Activated T-helper 2 cell treated with anti-CD3 and anti-CD28 coated beads, Interferon-gamma antibody, Interleukin-2, Interleukin-4, amounts not matched to agents 10 μg/mL and 5 μg/mL and 100 μg/mL, durations not matched to agents 14 hours and 24 hours and 36 hours (primary cell): ENCODE measurements at places on chromosomes 16 and 17. TPM values are rescaled to one million over a fixed set of nuclear protein-coding genes. Genes with fewer than 3 reads are reported as not detected.

Gene GABARAPL2
- 69.2 and 69.4 TPM in 2 replicates for total RNA-seq

- DNase-seq, result no peak
Observed at GRCh38 chr17:36730095-36730808, 128.9 kb downstream of the MRM1 start.

DNA sequence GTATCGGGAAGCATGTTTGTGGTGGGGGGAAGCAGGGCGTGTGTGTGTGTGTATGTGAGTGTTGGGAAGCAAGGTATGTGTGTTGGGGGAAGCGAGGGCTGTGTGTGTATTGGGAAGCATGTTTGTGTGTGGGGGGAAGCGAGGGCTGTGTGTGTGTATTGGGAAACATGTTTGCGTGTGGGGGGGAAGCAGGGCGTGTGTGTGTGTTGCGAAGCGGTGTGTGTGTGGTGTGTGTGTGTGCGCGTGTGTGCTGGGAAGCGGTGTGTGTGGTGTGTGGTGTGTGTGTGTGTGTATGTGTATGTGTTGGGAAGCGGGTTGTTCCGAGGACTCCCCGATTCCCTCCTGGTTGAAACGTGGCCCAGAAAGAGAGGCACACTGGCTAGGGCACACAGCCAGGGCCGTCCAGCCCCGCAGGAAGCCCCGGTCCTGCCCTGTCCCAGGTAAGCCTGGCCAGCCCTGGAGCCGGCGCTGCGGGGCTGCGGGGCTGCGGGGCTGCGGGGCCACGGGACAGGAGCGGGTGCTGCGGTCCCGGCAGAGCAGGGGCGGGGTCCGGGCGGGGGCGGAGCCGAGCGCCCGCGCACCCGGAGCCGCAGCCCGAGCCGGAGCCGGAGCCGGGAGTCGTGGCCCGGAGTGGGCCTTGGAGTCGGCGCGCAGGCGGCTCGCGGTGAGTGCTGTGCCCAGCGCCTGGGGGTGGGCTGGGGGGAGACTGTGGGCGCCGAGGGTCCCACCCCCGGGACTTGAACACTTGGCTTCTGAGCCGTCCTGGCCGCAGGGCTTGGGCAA lies at the start of gene NOD2:
Gene NOD2, plus strand, starts transcription at position 608 of the 783 bp plus-strand sequence. CDS start 5,890 bp downstream, outside the sequence.
- DNase-seq, result no peak

- no peak for DNase-seq
Observed at GRCh38 chr16:89855301-89855945, 18.0 kb upstream of the TCF25 start.

GRCh38 chr17:6915620-6916019 lies 80.2 kb upstream of the ALOX12 start:
- no peak for DNase-seq
